Endothelial cell of umbilical vein (primary cell): ENCODE measurements at places on chromosomes 5 and 9.

GRCh38 chr9:127828262-127829031, 25.8 kb downstream of the FPGS start:
- peak; percentile 79 for DNase-seq

DNA sequence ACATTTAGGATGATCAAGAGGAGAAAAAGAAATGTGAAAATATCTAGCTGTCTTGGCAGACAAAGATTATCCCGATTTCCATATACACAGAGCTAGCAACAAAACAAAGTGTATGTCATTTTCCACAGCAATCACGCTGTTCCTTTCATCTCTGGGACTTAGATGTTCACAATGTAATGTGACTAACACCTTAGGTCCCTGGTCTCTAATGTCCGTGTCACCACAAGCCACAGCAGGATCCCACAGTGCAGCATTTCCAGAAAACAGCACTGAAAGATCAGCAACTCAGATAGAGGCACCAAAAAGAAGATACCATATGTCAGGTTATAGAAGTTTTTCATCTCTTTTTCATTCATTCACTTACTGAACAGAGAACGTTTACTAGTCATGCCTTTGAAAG, 118.0 kb upstream of the TNPO1 start:
- no peak for DNase-seq

- no peak for DNase-seq
These were observed 53.7 kb downstream of the TGFBR1 start for GRCh38 chr9:99158629-99159028.

- DNase-seq, result no peak
These were observed 465.2 kb upstream of the RGMB start for GRCh38 chr5:98308231-98308630.

DNA sequence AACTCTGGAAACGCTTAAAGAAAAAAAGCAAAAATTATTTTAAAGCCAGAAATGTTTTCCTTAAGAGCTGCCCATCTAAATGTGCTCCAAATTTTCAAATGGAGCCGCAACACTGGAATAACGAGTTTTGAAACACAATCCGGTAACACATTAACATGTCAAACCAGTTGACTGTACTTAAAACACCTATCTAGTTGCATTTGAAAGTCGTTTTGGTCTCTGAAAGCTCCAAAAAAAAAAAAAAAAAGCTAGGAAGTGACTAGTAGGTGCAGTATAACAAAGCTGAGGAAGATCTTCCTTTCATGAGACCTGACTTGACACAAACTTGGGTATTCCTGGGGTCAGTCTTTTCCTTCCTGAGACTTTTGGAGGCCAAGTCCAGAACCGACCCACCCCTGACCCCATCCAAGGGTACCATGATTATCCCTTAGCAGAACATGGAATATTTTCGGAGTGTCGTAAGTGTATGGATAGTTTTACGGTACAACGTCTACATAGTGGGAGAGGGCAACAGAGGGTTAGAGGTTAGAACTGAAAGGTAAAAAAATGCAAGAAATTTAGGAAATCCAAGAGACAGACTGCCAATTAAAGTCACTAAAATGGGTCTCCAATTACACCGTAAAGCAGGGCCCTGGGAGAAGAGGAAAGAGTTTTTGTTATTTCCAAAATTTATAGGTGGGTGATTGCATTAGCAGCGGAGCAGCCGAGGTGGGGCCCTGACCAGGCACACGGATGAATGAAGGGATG, 812 bp downstream of the CETN3 start:
- DNase-seq, result no peak

- no peak for DNase-seq
These were observed 101.2 kb upstream of the GDNF start for GRCh38 chr5:37940931-37941623.

GRCh38 chr5:1321576-1321975, 23.3 kb downstream of the CLPTM1L start:
- DNase-seq, result no peak

DNA sequence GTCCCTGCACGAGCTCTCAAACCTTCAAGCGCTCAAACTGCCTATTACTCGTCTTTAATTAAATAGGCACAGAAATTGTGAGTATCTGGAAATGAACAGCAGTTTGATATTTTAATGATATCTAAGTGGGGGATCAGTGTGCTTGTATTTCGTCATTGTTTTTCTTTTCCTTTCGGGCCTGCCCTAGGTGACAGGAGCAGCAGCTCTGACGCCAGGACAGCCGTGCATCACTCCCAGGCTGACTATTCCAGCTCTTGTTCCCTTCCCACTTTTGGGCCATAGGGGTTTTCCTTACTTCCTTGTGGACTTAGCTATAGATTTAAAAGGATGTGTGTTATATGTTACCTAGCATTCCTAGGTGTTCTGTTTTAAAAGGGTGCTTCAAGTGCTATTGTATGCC, 9.5 kb downstream of the BNIP1 start:
- no peak for DNase-seq

DNA sequence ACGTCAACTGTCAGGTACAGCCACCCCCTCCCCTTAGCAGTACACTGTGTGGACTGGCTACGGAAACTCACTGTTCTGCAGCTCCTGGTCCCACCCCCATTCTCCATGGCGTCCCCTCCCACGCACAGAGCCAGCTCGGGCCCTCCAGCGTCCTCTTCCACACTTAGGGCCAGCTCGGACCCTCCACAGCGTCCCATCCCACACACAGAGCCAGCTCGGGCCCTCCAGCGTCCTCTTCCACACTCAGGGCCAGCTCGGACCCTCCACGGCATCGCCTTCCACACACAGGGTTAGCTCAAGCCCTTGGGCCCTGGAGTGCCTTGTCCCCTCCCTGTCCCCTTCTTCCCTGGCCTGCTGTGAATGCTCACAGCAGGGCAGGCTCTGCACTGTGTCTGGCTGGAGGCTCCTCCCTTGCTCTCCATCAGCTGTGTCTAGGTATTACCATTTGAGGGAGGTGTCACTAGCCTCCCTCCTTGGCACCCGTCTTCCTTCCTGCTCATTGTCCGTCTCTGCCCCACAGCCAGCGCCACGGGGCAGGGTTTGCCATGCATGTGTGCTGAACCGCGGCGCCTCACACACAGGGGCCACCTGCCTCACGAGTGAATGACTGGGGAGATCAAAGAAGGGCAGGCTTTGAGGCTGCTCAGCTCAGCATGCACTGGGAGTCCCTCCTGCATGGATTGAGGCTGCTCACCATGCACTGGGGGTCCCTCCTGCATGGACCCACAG, 78.5 kb upstream of the CACNA1B start:
- no peak for DNase-seq

DNA sequence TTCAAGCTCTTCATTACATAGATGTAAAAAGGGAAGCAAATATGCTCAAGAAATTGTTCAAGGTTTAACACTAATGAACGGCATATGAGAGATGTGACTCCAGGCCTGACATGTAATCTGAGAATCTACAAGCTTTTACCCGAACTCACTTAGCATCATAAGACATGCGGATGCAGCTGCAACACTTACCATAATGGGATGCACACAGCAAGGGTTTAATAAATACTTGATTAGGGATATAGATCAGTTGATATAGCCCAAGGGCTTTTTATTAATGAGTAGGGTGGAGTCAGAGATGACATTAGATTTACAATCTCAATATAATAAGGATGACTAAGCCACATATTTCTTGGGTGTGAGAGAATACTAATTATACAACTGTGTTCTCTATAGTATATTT, 2215.5 kb downstream of the MAT2B start:
- no peak for DNase-seq

- peak; percentile 97 for DNase-seq
These were observed 66.3 kb upstream of the IL33 start for GRCh38 chr9:6149315-6149714.

- peak; percentile 44 for DNase-seq
These were observed 4.9 kb upstream of the NR5A1 start for GRCh38 chr9:124511891-124512805.

DNA sequence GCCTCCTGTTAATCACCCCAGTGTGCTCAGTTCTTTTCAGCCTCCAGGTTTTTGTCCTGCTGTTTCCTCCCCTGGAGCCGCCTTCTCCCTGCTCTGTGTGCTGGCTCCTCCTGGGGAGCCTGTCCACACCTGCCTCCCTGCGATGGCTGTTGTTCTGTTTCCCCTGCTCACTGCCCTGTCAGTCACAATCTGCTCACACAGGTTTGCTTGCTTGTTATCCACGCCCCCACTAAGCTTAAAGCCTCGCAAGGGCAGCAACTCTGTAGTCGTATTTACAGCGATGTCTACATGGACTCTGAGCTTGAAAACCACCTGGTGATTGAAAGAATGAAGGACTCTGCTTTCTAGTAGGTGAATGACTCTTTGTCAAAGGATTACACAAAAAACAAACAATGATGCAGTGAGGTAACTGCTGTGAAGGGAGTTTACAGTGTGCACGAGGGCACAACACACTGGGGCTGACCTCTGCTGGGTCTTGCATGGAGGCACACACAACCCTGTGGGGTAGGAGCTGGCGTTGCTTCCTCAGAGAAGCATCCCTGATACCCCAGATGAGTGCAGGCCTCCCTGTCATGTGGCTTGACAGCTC, 39.6 kb upstream of the TEX48 start:
- DNase-seq, result no peak

DNA sequence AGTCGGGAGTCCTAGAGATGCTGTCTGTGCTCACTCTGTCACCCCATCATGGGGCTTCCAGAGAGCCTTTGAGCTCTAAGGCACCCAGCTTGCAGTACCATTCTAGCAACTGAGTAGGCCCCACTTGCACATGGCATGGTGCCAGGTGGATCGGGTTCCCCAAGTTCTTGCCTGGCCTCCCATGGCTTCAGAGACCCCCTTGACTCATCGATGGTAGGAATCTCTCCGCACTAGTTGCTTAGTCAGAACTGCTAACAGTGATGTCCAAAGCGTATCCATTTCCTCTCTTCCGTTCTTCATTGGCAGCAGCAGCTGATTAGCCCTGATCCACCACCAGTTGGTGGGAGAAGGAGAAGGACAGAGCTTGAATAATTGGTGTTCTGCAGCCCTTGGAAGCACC, 70.3 kb upstream of the RARS1 start:
- DNase-seq, result no peak

DNA sequence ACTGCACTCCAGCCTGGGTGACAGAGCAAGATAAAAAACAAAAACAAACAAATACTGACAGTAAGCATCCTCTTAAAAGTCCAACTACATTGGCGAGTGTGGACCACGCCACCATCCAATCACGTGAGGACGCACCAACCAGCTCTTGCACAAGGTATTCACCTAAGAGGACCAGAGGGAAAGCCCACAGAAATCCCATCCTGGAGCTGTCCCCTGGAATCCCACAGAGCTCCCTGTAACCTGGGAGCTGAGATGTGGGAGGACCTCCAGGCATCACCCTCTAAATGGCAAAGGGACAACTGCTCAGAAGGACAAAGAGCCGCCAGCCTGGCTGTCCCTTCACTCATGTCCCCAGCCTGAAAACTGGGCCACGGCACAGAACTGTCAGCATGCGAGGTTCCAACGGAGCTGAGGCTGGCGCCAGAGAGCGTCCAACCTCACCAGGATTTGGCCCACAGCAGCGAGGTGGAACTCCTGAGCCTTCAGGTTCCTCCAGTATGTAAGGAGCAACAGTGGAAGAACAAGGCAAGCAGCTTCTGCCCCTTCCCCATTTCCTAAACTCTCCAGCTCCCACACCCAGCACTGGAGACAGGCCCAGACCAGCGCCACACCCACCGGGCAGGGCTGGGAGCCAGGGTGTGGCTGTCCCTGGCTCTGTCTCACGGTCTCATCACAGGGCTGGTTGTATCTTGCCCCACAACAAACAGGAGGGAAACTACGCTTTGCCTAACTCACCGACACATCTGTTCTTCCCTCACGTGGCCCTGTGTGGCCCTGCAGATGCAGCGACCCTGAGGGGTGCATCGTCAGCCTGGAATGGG, 15.2 kb downstream of the IPPK start:
- no peak for DNase-seq

DNA sequence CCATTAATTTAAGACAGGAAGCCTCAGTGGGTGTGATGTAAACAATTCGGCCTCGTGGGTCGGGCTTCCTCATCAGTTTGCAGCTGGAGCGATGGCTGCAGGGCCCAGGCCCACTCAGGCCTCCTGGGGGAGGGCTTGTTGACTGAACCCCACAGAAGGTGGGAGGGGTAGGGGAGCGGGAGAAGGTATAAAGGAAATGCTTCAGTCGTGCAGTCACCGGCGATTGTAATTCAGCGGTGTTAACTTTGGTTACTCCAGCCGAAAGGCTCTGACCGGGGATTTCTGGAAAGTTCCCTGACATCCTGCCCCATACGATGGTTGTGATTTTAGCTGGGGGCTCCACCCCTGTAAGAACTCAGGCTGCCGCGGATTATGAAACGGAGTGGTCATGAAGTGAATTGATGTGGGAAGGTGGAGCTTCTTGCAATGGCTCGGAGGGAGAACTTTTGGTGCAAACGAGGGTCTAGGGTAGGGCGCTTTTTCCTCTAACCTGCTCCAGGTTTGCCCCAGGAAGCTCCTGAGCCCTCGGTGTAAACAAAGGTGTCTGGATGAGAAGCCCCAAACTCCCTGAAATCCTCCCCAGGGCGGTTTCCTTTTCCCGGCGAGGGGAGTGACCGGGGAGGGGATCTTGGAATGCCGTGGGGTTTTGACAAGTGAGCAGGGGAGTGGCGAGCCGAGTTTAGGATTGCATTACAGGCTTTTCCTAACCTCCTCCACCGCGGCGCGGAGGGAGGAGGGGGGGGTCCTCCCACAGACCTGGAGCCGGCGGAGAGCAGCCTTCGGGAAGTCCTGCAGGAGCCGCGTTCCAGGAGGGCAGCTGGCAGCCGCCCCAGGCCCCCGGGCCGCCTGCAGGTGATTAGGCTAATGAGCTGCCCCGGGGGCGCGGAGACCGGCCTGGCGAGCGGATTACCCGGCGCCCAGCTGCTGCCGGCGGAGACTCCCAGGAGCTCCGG, 215.5 kb downstream of the PDZD2 start:
- DNase-seq, result peak; percentile 40

- no peak for DNase-seq
These were observed 532.4 kb downstream of the CCDC171 start for GRCh38 chr9:16085167-16085726.

GRCh38 chr5:83711982-83712601, 8.6 kb downstream of the HAPLN1 start:
- peak; percentile 64 for DNase-seq

DNA sequence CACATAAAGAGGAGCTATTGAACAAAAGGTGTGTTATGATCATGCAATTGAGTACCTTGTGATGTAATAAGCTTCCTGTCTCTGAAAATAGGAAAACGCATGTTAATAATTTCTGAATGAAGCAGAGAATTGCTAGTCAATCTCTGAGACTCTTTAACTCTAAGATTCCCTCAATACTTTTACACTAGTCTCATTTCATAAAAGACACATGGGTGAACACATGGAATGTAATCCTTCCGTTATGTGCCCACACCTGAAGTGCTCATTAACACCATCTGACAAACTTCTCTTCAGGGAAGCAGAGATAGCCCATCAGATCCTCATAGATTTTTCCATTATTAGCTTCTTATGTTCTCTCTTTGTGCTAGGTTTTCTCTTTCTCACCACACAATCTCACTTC, 182.4 kb downstream of the TLR4 start:
- DNase-seq, result no peak

- DNase-seq, result no peak
These were observed 70.7 kb upstream of the CPLX2 start for GRCh38 chr5:175800656-175801081.

- no peak for DNase-seq
These were observed 22.3 kb downstream of the RORB start for GRCh38 chr9:74519419-74519818.

- peak; percentile 46 for DNase-seq
These were observed 7.0 kb downstream of the SQSTM1 start for GRCh38 chr5:179827680-179828079.

GRCh38 chr5:13766236-13766635, 178.3 kb downstream of the DNAH5 start:
- DNase-seq, result no peak

- peak; percentile 41 for DNase-seq
These were observed 272.2 kb downstream of the AUH start for GRCh38 chr9:91089405-91090129.

GRCh38 chr5:8410618-8411017, 541.7 kb downstream of the MTRR start:
- no peak for DNase-seq
